Left ventricle myocardium inferior (tissue), 1 donor: ENCODE measurements at places on chromosomes 5 and 9. TPM values are rescaled to one million over a fixed set of nuclear protein-coding genes. Genes with fewer than 3 reads are reported as not detected.

NR2F1 gene
- 0.47 TPM for total RNA-seq

IPPK gene
- total RNA-seq: 7.3 TPM

DNA sequence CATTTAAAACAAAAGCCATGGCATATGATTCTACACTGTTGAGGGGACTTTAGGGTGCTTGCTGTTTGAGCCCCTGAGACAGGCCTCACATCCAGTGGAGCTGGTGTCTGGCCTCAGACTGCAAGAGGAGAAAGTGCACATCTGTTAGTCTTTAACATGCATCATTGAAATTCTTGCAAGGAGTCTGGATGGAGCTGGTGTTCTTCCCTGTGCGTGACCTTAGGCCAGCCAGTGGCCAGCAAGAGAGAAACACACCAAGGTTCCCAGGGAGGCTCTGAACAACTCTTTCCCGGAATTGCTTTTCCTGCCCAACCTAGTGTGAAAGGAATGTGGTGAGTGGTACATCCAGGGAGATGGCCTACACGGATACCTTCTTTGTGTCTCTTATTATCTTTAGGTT lies 282.8 kb upstream of the TNC start:
- DNase-seq: no peak

DNA sequence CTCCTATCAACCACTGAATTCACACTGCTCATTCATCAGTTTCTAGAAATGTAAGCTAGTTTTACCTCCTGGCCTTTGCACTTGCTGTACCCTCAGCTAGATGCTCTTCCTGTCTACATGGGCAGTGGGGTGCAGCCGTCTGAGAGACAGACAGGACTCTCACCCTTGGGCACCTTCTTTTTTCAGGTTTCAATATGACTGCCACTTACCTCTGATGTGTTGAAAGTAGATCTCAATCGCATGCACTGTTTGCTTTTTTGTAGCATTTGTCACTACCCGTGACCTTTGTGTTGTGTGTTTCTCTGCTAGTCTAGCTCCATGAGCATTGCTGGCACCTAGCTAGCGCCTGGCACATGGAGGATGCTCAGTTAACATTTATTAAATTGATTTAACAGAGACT lies 403.1 kb upstream of the TRPC7 start:
- DNase-seq: no peak

- no peak for DNase-seq
These were observed 286.3 kb downstream of the NNT start for GRCh38 chr5:43889233-43889632.

DNA sequence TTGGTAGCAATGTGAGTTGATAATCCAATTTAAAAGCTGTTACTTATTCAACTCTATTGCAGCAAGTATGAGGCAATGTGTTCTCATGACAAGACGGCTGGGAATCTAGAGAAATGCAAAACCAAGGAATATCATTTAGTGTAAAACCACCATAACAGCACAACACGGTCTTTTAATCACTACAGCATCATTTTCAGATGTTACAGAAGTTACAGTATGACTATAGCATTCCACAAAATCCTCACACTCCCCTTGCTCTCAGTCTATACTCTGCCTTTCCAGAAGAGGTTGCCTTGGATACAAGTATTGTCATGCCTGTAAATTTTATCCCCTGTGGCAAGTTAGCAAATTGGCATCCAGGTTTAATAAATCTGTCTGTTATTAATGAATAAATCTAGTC lies 28.6 kb upstream of the TAS2R1 start:
- DNase-seq: no peak
